Adipocyte (in vitro differentiated cells): ENCODE measurements at places on chromosomes 13 and 19.

DNA sequence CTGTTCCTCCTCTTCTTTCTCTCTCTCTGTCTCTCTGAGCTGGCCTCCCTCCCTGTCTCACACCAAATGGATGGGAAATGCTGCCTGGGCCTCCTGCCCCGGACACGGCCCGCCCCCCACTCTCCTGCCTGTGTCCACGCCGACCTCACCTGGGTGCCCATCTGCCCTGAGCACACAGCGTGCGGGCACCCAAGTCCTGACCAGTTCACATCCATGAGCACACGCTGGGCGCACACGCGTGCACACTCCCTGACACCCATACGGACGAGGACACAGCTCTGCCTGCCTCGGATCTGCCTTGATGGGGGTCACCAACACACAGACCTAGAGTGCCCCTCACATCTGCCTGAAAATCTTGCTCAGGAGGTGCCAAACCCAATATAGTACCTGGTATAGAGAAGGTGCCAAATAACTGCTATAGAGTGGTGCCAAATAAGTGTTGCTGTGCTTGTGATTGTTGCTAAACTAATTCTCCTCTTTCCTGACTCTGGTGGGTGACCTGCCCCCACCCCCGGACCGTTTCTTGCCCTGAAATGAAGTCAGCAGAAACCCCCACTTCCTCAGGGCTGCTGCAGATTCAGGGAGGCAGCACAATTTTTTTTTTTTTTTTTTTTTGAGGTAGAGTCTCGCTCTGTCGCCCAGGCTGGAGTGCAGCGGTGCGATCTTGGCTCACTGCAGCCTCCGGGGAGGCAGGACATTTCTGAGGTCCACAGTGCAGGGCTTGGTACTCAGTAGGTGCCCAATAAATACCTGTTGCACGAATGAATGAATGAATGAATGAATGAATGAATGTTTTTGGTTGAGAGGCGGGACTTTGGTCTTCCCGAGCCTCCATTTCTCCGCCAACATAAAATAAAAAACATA is 4.6 kb downstream of the NFIC start:
- no peak for DNase-seq

DNA sequence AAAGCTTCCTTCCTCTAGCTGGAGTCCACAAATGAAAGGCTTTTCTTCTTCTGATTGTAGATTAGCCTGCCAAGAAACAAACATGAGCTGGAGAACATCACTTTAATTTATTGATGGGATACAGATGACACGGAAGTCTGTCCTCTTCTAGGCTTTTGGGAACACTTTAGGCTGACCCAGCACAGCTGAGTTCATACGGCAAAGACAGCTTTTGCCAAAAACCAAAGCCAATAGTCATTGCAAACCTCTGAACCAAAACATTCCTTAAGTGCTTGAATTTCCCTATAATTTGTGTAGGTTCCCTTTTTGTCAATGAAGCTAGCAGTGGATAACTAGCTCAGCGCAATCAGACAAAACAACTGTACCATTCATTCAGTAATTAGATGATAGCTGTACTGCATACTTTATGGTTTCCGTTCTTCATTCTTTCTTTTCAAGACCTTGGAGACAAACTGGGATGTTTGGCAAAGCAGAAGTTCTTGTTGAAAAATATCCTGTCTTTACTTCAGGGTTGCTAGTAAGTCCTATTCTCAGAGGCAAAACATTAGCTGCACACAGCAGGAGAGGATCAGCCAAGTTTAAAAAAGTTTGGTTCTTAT is 95.7 kb upstream of the SPRY2 start:
- peak; percentile 47 for DNase-seq

- no peak for DNase-seq
These were observed 15.7 kb downstream of the ARID3A start for GRCh38 chr19:941292-942132.

- peak; percentile 77 for DNase-seq
These were observed 8.3 kb downstream of the CACTIN start for GRCh38 chr19:3618144-3618810.

GRCh38 chr13:112443995-112444311 is 67.8 kb downstream of the SPACA7 start:
- DNase-seq = peak; percentile 62

DNA sequence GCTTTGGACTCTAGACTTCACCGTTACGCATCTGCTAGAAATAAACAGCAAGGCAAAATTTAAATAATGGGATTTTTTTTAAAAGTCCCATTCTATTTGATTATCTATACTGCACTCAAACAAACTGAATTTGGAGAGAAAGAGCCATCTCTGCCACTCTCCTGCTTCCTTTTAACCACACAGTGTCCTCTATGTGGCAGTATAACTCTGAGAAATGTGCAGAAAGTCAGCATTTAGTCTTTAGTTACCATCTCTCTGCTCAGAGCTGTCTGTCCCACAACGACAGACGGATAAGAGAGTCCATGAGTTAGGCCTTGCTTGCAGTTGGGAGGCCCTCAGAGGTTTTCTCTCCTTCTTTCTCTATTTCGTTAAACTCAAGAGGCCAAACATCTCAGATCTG is 21.2 kb downstream of the CCNA1 start:
- peak; percentile 65 for DNase-seq

DNA sequence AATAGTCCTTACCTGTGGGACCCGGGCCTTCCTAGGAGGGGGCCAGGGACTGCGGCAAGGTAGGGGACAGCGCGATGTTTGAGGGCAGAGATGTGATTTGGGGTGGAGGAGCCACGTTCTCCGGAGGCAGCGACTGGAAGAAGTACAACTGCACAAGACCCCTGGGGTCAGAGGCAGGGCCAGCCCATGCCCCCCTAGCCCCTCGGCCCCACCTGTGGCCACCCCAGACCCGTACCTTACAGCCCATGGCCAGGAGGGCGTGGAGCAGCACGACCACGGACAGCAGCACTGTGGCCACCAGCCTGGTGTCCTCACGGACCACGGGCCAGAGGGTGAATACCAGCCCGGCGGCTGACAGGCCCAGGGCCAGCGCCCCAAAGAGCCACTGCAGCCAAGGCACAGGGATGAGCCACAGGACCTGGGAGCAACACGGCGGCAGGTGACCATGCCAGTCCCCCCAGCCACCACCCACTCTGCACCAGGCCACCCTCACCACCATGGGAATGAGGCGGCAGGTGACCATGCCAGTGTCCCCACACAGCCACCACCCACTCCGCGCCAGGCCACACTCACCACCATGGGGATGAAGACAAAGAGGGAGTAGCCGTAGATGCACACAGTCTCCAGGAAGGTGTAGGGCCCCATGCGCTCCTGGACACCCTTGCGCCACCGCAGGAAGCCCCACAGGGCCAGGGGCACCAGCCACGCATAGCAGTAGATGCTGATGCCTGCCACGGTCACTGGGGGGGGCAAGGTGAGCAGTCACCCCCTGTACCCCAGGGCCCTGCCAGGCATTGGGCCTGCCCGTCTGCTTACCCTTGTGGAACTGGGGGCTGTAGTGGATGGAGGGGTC is 5.0 kb downstream of the YIPF2 start:
- no peak for DNase-seq

DNA sequence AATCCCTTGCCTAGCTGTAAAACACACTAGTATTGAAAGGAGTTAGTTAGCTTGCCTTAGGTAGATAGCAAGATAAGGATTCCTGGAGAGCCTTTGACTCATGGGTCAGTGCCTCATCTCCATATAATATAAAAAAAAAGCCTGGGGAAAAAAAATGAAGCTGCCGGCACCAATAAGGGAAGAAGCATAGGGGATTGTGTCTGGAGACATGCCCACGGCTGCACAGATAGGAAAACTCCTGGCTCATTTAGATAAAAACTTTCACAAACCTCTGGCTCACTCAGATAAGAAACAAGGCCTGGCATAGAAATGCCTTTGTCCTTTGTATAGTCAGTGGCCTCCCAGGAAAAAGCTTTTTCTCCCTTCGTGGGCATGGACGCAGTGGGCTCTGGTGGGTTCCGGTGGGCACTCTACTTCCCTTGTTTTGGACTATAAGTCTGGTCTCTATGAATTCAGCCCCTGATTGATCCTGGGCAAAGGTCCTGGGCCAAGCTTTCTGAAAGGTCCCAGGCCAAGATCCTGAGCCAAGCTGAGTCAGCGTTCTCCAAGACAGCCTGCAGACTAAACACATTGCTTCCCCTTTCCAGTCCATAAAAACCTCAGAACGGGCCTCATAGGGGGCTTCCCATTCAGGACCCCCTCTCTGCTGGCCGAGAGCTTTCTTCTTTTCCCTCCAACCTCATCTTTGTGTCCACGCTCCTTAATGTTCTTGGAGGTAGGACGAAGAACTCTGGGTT is 4.9 kb upstream of the OR7A17 start:
- DNase-seq = no peak

DNA sequence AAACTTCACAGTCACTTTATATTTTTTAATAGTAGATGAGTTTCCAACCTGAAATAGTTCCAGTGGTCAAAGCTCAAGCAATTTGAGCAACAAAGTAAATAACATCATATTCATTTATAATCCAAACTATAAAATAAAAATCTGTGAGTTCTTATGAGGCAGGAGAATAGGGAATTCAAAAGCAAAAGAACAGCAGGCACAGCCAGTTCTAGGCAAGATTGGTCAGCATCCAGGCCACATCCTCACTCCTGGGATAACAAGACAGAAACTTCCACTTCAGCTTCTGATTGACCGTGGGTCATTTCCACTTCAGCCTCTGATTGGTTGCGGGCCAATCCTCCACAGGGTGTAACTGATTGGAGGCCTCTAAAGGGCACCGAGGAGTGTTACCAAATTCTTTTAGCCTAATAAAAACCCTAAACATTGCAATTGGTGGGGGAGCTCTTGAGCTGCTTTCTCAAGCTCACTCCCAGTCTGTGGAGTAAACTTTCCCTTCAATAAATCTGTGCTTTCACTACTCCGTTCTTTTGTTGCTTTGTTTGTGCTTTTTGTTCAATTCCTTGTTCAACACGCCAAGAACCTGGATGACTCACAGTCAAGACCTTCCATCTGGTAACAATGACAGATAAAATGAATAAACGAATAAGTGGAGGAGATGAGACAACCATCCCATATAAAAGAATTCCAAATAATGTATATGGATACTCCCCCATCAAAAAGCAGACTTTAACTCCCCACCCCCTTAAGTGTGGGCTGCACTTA is 42.6 kb upstream of the AMER2 start:
- no peak for DNase-seq

- DNase-seq = no peak
These were observed 77.9 kb downstream of the ZNF536 start for GRCh38 chr19:30450100-30450499.
